ENCODE measurements at places on chromosomes 16 and 17.

DNA sequence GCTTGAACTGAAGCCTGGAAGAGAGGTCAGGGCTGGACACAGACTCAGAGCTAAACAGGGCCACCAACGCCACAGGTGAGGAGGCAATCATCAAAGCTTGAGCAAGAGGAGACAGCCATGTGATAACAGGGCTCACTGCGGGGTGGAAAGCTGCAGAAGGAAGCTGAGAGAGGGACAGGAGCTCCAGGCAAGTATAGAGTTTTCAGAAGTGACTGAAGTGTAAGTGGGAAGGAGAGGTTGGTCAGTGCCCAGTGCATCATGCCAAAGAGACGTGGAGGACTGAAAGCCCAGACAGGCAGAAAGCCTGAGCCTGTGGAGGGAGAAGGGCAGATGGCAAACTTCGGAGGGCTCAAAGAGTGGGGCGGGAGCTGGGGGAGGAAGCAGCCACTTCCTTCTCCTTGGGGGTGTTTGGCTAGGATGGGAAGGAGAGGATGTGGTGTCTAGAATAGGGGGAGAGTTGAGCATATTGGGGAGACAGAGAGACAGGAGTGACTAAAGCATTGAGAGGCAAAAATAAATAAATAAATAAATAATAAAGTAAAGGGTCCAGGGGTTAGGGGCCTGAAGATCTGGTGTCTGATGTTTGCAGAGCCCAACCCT is 2.6 kb downstream of the KIFC3 start:
- DNase-seq: no peak

- DNase-seq: peak; percentile 95
Observed at GRCh38 chr16:920717-921116, 50.1 kb downstream of the LMF1 start.

DNA sequence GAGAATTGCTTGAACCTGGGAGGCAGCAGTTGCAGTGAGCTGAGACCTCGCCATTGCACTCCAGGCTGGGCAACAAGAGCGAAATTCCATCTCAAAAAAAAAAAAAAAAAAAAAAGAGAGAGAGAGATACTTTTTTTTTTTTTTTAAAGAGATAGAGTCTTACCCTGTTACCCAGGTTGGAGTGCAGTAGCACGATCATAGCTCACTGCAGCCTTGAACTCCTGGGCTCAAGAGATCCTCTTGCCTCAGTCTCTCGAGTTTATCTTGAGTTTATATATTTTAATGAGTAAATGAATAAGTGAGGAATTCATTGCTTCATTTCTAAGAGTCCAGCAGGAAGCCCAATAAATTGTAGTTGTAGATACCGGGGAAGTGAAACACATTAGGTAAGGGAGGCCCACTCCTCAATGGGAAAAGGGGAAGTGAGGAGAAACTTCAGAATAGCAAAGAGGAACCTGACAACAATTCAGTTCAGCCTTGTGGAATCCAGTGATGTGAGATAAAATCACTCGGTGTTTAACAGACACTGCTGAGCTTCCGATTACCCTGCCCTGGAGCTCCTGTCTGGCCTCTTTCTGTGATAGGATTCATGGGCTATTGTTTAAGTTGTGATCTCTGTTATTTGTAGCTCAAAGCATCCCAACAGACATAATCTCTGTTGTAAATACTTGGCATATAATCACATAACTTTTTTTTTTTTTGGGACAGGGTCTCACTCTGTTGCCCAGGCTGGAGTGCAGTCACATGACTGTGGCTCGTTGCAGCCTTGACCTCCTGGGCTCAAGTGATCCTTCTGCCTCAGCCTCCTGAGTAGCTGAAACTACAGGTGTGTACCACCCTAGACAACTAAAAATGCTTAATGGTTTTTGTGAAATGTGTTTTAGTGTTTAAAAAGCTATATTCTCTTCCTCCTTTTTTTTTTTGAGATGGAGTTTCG is 15.8 kb upstream of the ITGAM start:
- no peak for DNase-seq

GRCh38 chr17:28878981-28879380 is 18.6 kb downstream of the FLOT2 start:
- peak; percentile 40 for DNase-seq

DNA sequence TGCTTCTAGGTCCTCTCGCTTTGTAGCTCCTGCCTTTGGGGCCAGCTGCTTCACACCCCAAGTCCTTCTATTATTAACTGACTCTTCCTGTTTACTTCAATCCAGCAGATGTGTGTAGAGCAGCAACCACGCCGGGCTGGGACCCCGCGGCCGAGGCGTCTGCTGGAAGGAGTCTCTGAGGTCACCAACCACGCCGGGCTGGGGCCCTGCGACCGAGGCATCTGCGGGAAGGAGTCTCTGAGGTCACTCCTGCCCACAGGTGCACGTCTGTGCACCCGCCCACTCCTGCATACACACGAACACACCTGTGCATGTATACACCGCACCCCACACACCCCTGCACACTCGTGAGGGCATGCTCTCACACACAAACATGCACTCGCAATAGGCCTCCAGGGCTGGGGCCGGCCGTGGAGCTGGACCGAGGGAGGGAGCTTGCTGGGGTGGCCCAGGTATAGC is 7.8 kb upstream of the TEX19 start:
- no peak for DNase-seq

Data from fibroblast of skin of scalp (primary cell).